ENCODE measurements at places on chromosomes 13 and 19.
A peak's percentile ranks its signal among the peaks of the same experiment; 100 is the strongest.

- no peak for DNase-seq
These were observed 17.3 kb downstream of the TLE6 start for GRCh38 chr19:2994588-2995131.

DNA sequence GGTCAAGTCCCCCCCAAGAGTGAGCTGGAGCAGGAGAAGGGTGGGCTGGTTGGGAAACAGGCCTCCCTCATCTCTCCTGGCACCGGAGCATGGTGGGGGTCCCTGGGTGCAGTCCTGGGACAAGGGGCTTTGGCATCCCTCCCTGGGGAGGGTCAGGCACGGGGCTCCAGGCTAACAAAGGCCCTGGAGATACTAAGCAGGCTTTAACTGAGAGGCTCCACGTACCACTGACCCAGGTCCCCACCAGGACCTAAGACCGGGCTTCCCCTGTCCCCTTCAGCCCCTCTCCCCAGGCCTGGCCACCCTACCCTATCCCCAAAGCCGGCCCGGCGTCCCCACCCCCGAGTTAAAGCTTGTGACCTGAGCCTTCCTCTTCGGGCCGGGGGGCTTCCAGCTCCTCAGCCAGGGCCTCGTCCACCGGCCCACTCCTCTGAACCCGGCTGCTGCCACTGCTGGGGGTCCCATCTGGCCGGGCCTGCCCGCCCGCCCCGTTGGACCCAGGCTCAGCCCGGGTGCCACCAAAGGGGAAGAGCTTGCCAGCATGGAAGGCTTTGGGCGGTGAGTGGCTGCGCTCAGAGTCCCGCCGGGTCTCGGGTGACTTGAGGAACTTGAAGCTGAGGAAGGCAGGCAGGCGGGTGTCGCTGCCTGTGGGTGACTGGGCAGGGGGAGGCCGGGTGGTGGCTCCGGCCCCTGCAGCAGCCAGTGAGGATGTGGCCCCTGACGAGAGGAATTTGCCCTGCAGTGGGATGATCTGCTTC lies 10.1 kb downstream of the ANO8 start:
- no peak for DNase-seq

DNA sequence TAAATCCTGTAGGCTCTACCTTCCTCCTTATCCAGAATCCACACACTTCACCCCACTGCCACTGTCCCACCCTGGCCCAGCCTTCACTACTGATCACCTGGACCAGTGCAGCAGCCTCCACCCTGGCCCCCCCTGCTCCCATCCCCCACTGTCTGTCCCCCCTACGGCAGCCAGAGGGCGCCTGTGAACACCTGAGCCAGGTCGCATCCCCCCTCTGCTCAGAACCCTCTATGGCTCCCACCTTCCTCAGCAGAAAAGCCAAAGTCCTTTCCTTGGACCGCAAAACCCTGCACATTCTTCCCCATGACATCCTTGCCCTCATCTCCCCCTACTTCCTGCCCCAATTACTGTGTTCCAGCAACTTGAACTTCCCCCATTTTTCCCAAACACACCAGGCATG lies 20.6 kb downstream of the ELAVL3 start:
- DNase-seq = no peak

- DNase-seq = no peak
These were observed 39.6 kb downstream of the LTBP4 start for GRCh38 chr19:40640744-40641143.

GRCh38 chr13:98460516-98460915 lies 116.4 kb downstream of the STK24 start:
- DNase-seq = no peak

GRCh38 chr19:29399804-29400203 lies 126.0 kb upstream of the VSTM2B start:
- no peak for DNase-seq

- DNase-seq = no peak
These were observed 384.2 kb downstream of the SLITRK1 start for GRCh38 chr13:83498045-83498444.

DNA sequence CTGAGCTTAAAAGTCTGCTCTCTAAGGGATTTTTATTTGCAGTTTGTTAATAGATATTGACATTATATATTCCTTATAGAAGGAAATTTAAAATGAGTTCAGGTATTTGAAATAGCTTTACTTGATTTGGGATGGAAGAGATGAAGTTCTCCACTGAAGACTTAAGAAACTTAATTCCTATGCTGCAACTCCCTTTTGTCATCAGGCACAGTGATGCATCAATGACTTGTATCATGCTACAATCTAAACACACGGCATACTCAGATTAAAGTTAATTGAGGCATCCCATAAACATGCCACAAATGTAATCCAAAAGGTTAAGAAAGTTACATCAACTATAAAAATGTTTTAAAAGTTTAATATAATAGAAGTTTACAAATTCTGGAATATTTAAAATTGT lies 109.0 kb downstream of the STARD13 start:
- no peak for DNase-seq

- no peak for DNase-seq
These were observed at the start of gene ACP4 for GRCh38 chr19:50790396-50790795. Gene ACP4, plus strand, starts transcription at chr19:50790415. Its CDS starts 0 bp downstream, at chr19:50790415.

GRCh38 chr13:45950386-45951000 lies 98.9 kb upstream of the SIAH3 start:
- DNase-seq = peak; percentile 50

GRCh38 chr13:82627183-82627582 lies 1255.1 kb downstream of the SLITRK1 start:
- no peak for DNase-seq

- DNase-seq = no peak
These were observed 9.9 kb downstream of the STOML3 start for GRCh38 chr13:38980750-38981078.

DNA sequence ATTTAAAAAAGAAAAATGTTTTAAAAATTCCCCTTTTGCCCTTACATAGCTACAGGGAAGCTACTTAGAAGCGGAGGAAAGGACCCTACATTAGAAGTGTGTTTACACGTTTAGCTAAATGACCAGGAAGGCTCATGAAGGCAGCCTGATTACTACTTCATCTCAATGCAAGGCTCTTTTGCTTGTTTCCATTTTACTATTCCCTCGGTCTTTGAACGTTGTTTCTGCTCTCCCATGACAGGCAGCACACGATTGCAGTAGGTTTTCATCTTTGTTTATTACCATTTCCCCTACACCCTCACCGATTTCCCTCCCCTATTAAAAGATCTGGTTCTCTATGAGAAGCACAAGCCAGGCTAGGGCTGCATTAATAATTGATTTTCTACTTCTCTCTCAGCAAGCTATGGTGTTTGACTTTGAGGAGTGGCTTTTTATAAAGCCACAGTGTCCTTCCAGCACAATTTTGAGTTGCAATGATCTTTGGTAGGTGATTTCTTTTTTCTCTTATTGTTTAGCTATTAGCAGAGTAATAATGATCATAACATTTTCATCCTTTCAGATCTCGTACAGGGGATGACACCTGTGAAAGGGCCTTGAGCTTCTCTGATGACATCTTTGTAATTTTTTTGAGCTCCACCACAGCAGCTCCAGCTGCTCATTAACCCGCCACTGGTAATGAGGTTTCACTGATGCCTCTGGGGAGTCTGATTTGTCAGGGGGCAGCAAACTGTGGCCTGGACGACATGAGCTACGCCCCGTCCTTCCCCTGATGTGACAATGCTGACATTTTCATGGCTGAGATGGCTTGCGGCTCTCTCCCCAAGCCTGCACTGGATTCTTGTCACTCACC lies 670.3 kb downstream of the UQCRFS1 start:
- no peak for DNase-seq

DNA sequence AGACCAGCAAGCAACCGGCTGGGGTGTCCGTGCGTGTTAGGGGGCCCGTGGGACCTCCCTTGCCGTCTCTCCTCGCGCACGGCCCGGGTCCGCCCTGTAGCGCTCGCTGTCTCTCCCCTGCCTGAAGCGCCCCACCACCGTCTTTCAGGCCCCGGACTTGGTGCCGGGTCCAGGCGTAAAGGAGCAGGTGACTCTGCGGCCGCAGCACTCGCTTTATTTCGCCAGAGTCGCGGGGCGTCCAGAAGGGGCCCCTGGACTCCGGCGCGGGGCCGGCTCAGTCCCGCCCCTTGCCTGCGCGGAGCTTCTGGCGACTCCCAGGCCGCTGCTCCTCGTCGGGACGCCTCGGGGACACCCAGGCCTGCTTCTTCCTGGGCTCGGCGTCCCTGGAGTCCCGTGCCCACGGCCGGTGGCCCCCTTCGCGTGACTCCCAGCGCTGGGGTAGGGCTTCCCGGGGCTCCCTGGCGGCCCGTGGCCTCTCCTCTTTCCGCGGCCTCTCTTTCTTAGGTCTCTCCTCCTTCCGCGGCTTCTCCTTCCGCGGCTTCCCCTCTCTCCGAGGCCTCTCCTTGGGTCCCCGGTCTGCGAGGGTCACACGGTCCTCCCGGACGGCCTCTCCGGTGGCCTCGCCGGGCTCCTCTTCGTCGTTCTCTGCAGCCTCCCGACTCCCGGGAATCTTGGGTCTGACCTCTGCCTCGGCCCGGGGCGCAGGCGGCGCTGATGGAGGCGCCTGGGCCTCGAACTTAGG lies 3.1 kb downstream of the AMH start:
- DNase-seq = no peak

GRCh38 chr19:35715981-35716800 lies 1.6 kb upstream of the KMT2B start:
- no peak for DNase-seq
